Stimulated activated CD4-positive, alpha-beta T cell treated with anti-CD3 and anti-CD28 coated beads, Interleukin-15, amount 100 ng/mL, for 1 hour (primary cell): ENCODE measurements at places on chromosomes 11 and 22.

GRCh38 chr11:33567004-33567403 lies 133.6 kb downstream of the C11orf91 start:
- DNase-seq: no peak

DNA sequence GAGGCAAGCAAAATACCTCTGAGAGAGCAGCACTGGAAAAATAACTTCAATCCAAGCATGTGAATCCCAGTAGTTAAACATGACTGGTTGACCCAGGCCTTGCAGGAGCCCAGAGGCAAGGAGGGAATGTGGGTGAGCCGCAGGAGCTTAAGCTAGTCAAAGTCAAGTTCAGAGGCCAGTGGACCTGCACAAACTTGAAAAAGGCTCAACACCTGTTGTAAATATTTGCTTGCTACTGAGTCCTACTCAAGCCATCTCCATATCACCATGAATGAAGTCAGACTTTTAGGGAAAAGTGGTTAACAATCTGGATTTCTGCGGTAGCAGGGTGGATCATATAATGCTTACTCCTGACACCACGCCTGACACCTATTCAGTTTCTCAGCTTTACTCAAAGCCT lies 4.8 kb upstream of the CAT start:
- no peak for DNase-seq

DNA sequence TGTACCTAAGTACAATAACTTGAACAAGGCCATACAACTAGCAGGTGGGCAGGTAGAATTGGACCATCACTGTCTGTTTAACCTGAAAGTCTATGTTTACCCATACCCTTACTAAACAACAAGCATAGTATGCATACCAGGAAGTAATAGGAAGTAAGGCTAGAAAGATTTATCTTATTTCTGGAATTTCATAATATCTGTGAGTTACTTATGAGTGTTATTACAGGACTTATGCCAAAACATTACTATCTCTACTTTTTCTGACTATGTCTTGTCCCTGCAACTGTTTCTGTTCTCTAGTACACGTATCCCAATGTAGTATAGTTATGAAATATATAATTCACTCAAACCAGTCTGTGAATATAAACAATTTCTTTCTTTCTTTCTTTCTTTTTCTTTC lies 1400.8 kb upstream of the TENM4 start:
- DNase-seq: no peak

DNA sequence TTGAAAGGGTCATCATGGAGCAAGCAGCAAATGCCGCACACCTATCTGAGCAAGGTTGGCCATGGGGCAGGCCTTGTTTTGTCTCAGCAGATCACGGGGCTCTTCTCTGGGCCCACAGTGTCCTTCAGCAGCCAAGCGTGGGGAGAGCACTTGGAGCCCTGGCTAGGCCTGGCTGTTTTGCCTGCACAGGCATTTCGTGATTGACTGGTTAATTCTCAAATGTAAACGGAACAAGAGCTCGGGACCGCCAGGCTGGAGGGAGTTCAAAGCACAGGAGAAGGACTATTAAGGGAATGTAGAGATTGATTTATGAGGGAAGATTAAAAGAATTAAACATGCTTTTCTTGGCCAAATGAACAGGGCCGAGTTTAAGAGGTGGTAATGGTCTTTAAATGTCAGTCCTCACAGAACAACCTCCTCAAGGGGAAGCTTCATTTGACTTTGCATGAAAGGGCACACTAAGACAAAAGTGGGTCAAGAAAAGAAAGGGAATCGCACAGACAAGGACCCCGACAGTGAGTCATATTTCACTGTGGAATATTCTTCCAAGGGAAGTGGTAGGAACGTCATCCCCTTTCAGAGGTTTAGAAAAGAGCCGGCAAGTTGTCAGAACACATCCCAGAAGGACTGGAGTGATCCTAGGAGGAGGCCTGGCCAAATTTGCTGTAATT lies 20.7 kb downstream of the SPON1 start:
- DNase-seq: no peak

DNA sequence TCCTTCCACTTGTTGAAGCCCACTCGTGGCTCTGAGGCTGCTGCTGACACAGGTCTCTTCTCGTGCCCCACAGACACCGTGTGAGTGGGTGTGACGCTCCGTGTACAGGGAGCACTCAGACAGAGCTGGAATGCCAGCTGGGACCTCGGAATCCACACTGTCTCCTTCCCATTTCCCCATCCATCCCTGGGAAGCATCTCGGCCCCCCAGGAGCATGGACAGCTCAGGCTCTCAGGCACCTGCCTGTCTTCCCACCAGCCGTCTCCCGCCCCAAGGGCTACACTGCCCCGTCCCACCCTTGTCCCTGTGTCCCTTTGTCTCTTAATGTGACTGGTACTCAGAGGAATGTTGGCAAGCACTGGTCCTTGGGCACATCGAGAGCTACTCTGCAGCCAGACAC lies 63.8 kb downstream of the ARHGAP8 start:
- no peak for DNase-seq

DNA sequence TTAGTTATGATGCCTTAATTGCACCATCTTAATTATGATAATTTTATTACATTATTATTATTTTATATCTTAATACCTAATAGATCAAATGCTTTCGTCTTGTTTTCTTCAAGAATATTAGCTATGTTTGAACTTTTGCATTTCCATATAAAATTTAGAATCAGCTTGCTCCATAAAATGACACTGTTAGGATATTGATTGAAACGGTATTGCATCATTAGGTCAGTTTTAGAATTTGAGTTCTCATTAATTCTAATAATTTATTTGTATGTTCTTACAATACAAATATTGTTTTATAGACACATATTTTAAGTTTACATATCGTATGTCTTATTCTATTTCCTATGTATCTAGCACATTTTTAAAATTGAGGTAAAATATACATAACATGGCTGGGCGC lies 6.7 kb downstream of the CFAP68 start:
- DNase-seq: no peak

- DNase-seq: no peak
Observed at GRCh38 chr11:25423436-25424199, 908.3 kb upstream of the ANO3 start.

DNA sequence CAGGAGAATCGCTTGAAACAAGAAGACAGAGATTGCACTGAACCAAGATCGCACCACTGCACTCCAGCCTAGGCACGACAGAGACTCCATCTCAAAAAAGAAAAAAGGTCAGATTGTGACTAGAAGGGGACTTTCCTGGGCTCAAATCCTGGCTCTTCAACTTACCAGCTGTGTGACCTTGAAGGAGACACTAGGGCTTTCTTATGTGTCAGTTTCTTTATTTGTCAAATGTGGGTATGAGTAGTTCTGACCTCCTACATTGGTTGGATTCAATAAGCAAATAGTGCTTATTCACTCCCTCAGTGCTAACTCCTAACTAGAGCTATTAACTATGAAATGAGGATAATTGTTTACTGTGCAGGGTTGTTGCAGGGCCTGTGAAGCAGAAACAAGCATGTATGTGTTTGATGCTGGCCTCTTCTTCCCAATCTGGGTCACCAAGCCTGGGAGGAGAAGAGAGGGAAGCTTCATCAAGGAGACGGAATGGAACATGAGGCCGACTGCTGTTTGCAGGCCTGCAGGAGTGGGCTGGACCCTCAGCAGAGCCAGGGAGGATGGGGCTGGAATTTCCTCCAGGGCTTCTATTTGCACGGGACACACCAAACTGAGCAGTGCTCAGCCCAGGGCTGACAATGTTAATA lies 22.5 kb downstream of the RHOD start:
- DNase-seq: no peak

- no peak for DNase-seq
Observed at GRCh38 chr22:17627961-17628405, 566 bp downstream of the ATP6V1E1 start.

GRCh38 chr22:48250286-48250895 lies 1487.9 kb downstream of the TBC1D22A start:
- no peak for DNase-seq

- DNase-seq: no peak
Observed at GRCh38 chr11:86174101-86175046, 70.2 kb upstream of the EED start.

GRCh38 chr22:25419247-25420113 lies 145.0 kb upstream of the GRK3 start:
- no peak for DNase-seq

- no peak for DNase-seq
Observed at GRCh38 chr11:3995949-3996554, 98.5 kb upstream of the RRM1 start.

- no peak for DNase-seq
Observed at GRCh38 chr22:45051946-45052345, 42.1 kb upstream of the PHF21B start.

- DNase-seq: no peak
Observed at GRCh38 chr11:10385696-10386095, 69.4 kb upstream of the AMPD3 start.

DNA sequence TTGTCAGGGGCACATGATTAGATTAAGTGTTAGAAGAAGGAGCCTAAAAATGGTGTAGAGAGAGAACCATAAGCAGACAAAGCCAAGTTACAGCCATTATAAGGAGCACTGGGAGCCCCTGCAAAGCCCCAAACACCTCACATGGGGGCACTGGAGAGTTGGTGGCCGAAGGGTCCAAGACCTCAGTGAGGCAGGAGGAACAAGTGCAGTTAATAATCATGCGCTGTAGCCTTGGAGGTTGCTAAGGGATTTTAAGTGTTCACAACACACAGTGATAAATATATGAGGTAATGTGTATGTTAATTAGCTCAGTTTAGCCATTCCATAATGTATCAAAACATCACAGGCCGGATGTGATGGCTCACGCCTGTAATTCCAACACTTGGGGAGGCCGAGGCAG lies 54.4 kb upstream of the JAM3 start:
- DNase-seq: no peak

- no peak for DNase-seq
Observed at GRCh38 chr22:49662681-49663080, 165.0 kb downstream of the BRD1 start.

DNA sequence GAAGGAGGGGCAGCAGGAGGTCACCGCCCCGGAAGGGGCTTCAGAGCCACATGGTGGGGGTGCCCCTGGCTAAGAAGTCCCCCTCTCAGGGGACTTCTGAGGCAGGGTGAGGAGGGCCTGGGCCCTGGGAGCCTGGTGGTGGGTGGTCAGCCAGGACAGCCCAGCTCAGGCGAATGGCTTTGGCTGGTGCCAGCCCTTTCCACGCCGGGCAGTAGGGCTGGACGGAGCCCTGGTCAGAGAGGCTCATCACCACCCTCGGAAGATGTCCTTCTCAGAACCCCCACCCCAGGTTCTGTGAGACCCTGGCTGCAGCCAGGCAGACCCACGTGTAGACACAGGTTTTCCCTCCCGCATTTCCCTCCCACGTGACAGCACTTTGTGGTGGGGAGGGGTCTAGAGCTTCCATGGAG lies 35.9 kb downstream of the OSBPL5 start:
- no peak for DNase-seq

DNA sequence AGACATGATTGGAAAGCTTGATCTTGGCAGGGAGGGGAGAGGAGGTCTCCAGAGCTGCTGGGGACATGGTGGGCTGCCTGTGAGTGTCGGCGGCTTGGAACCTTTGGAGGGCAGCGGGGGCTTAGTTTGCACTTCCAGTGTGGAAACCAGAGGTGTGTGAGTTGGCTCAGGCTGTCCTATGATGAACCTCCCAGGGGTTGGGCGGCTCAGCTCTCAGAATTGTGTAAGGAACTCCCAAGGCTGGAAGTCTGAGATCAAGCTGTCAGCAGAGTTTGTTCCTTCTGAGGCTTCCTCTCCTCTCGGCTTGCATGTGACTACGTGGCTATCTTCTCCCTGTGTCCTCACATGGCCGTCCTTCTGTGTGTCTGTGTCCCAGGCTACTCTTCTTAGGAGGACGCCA lies 87.9 kb upstream of the B3GAT1 start:
- DNase-seq: no peak

- no peak for DNase-seq
Observed at GRCh38 chr11:68601147-68601546, 83.2 kb upstream of the GAL start.

GRCh38 chr11:11382858-11383532 lies 29.9 kb upstream of the CSNK2A3 start:
- no peak for DNase-seq

GRCh38 chr11:59216641-59217564 lies 4.2 kb upstream of the MPEG1 start:
- DNase-seq: no peak

DNA sequence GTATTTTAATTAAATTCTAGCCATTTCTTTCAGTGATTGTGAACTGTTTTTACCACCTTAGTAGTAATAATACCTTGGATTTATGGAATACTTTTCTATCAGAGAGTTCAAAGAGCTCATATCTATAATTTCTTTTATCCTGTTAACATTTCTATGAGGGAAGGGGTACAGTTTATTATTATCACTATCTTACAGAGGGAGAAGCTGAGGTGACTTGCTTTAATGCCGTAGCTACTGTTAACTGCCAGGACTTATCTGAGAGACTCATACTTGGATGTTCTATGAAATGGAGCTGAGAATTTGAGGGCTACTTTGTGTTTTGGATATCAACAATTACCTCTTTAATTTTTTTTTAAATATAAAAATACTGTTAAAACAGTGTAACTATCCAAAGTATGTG lies 3.3 kb downstream of the REXO2 start:
- no peak for DNase-seq

DNA sequence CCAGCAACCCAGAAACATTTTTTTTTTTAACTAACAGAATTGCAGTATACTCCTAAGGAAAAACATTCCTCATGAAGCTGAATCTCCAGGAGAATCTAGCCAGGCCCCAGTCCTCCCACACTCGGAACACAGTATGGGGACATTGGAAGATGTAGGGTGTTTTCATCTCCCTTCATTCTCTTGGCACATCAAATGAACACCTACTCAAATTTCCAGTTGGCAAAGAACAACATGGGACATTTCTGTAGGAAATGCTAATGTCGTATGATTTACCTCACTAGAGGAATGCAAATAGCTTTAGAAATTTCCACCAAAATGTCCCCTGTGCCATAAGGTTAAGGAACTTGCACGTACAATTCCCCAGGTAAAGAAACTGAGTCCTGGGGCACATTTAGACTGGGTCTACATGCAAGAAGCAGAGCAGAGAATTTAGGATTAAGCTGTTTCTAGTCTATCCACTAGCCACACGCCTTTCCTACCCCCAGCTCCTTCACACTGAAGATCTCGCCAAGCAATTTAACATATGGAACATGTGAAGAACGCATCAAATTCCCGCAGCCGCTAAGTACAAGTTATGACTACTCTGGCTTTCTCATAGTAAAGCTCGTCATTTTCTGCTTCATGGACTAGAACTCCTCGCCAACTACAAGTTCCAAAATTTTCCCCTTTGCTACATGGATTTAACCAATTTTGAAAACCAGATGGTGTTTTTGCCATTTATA lies 2.9 kb upstream of the CADM1 start:
- no peak for DNase-seq

DNA sequence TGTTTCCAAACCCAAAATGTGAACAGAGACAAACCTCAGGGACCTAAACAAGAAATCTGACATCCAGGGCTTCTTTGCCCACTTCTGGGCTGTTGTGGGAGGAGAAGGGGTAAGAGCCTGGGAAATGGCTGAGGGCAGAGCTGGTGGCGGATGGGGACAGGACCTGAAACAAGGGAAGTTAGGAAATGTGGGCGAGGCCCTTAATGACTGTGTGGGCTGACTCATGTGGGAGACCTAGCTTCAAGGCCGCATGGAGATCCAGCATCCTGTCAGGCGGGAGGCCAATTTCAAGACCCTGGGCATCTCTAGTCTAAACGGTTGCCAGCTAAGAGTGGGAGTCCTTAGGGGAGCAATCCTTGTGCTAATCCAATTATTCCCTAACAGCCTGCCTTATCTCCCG lies 2.1 kb upstream of the OAF start:
- DNase-seq: no peak
